Body of pancreas (tissue), 4 donors: ENCODE measurements at places on chromosomes 6 and 20. TPM values are rescaled to one million over a fixed set of nuclear protein-coding genes. Genes with fewer than 3 reads are reported as not detected.

GRCh38 chr6:148926478-148926877, 179.6 kb downstream of the UST start:
- no peak for DNase-seq

DNA sequence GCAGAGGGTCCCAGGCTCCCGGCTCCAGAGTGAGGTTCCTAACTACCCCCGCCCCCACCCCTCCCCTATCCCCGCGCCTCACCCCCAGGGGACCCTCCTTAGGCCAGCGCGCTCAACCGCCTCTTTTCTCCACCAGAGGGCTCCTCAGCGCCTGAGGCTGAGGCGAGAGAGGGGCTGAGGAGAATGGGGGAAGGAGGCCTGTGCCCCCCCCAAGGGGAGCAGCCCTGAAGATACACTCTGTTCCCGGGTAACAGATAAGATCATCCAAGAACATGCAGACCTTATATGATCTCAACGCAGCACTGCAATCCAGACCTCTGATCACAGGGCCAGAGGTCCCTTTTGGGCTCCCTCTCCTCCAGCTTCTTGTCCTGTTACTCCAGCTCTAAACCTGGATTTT, 43.3 kb upstream of the MRPS10 start:
- DNase-seq, result no peak

DNA sequence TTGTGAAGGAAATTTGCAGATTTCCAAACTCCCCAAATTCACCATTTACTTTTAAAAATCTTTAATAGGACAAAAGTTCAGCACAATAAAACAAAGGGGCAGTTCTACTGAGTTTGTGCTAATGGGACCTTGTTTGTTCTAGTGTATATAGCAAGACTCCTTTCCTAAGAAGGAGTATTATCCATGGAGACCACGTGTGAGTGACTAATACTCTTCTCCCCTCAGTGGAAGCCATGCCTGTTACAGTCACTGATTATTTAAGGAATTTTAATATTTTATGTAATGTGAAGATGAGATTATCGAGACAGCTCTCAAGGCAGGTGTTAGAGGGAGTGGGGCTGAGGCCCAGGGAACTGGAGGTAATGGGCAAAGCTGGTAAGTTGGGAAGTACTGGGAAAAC, 16.4 kb upstream of the QKI start:
- DNase-seq, result no peak

- DNase-seq, result no peak
Measured at GRCh38 chr20:47482705-47483104, 19.0 kb upstream of the NCOA3 start.

- no peak for DNase-seq
Measured at GRCh38 chr20:40893610-40894236, 134.9 kb upstream of the TOP1 start.

DNA sequence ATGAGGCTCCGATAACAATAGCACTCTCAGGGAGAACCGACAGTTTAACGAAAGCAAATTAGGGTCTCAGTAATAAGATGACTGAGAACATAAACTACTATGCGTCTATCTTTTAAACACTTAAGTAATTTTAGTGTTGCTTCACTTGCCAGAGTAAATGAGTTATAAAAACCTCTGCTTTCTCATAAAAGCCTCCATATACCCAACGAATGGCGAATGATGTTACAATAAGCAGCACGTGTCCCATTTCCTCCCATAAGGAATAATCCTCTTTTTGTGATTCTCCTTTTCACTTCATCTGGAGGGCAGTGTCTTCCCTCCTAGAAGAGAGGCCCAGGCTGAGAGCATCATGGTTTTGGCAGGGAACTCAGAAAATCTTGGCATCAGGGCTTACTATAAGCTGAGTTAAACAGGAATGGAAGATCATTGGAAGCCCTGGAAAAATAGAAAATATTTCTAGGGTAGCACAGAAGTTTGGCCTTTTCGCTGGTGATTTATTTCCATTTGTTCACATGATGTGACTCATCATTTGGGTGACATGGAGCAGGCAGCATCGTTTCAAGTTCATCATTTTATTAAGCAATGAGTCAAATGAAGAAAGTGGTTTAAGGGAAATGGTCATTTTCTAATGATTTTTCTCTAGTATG, 255.4 kb downstream of the ATXN1 start:
- DNase-seq, result no peak

DNA sequence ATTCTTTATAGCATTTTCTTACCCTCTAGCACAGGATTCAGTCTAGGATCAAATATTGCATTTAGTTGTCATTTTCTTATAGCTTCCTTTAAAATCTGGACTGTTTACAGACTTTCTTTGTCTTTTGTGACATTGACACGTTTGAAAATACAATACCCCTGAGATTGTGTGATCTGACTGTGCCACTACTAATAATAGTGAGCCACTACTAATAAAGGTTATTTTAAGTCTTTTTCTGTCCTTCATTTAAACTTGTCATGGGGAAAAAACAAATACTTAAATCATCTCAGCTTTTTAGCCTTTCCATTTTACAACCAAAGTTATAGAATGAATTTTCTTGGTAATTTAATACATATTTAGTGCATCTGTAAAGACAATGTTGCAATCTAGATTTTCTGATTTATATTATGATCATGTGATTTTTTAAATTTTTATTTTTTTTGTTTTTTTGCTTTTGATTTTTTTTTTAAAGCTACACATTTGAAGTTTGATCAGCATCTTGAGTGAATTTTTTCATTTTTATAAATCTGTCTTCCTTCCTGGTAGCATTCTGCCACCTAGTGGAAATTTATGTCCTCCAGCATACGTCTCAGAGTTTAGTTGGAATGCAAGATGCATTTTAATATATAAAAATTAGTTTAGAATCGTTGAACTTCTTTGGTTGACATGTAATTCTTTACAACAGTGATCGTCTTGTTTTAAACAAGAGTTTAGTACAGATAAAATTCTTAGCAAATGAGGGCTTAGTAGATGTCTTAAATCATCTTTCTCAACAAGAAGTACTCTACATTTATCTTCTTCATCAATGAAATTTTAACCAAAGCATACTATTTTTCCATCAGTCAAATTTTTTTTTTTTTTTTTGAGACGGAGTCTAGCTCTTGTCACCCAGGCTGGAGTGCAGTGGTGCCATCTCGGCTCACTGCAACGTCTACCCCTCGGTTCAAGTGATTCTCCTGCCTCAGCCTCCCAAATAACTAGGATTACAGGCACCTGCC, 119.4 kb downstream of the NCOA3 start:
- DNase-seq, result no peak

DNA sequence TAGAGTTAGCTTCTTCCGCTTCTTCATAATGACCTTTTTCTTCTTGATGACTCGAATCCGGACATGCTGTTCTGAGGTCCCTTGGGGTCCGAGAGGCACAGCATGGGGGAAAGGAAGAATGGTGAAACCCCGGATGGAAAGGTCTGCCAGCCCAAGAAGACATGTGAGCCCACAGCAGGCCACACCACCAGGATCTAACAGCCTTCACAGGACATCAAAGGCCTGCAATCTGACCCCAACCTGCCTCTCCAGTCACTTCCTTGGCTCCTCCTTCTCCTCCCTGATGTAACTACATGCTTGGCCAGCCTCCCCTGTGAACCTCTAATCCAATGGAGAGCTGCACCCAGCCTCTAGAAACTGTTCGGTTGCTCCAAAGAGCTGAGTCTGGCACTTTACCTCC, 1.6 kb downstream of the CPXM1 start:
- no peak for DNase-seq

DNA sequence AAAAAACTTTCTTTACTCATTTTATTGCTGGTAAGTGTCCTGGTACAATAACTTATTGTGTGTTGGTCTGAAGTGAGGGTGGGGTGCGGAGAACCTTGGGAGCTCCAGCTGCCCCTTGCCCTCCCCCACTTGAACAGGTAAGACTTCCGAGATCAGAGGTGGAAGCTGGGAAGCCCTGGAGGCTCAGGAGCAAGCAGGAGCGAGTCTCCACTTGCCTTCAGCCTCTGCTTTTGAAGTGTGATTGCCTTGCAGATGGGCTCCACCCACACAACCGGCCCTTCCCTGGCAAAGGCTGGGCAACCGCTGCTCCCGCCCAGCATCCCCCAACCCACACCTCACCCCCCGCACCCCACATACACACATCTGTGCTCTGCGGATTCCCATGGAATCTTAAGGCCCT, 179.6 kb downstream of the TFAP2C start:
- DNase-seq, result no peak

DNA sequence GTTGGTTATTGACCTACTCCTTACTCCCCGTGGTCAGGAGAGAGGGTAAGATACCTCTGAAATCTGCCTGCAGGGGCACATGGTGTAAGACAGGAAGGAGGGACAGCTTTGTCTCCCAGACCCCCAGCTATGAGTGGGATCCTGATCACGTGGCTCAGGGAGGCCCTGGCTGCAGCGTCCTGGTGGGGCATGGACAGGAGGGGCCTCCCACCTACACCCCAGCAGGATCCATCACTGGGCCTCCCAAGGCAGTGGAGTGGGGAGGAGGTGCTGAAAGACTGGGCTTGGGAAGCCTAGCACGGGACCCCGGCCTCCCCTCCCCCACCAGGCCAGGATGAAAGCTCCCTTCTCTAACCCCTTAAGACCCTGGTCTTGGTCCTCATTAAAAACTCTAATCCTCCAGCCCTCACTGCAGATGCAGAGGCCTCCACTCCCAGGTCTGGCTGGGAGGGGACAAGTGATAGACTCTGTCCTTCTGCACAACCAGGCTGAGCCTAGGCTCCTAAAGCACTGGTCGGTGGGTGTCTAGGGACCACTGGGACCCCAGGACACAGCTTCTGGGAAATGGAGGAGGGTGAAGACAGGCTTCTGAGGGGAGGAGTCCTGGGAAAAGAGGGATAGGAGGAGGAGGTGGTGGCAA, 29.6 kb upstream of the VEGFA start:
- DNase-seq, result no peak

DNA sequence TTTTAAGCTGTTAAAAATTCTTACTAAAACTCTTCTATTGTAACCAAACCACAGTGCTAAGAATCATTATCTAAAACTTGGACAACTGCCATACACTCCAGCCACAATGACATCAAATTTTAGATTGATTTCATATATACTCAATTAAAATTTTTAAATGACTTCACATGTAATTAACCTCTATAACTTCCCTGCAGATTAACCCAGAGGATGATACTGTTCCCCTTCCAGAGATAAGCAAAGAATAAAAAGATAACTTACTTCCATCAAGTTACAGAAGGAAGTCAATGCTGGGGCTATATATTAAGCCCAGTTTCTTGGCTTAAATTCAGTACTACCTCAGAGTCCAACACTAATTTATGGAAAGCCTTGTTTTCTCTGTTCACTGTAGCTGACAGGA, 71.3 kb downstream of the ARHGAP18 start:
- DNase-seq, result no peak

GRCh38 chr6:40903456-40903855, 135.6 kb downstream of the UNC5CL start:
- no peak for DNase-seq

DNA sequence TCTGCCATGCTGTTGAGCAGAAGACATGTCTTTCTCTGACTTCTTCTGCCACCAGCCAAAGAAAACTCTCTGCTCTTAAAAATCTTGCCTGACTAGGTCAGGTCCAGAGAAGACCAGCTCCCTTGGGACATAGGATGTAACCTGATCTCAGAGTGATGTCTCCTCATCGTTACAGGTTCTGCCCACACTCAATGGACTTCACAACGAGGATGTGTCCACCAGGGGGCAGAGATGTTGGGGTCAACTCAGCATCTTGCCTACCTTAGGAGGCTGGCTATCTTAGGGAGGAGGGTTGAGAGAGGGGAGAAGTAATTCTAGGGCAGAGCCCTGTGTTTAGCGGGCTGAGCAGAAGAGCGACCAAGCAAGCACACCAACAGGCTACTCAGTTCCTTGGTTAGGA, 207.6 kb upstream of the CDH4 start:
- no peak for DNase-seq

DNA sequence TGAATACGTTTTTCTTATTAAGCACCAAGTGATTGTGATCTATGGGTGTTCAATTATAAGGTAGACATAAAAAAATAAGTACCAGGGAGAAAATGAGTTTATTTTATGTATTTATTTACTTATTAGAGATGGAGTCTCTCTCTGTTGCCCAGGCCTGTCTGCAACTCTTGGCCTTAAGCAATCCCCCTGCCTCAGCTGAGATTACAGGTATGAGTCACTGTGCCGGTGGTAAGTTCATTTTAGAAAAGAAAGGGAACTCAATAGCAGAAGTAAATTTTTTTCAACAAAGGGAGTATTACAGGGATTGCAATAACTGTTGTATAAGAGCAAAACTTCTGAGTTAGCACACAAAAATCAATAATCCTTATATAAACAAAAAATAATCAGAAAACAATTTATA, 98.7 kb upstream of the FUT9 start:
- DNase-seq, result no peak

DNA sequence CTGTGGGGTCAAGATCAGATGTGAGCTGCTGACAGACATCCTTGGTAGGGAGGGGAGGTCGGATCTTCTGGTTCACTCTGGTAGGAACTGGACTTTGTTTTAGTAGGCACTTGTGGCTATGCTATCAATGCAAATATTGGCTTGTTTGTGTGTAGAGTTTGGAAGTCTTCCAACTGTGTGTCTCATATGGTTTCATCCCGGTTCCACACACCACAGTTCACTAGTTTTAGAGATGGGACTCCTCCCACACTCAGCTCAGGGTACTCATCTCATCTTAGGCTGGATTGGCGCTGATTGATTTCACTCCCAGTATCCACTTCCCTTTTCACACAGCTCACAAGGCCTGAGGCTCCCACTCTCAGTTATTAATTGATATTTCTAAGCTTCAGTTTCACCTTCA, 161.3 kb downstream of the THBS2 start:
- no peak for DNase-seq

SRMS gene
- not detected for total RNA-seq

CDSN gene
- total RNA-seq, result not detected

VNN1 gene
- not detected for total RNA-seq

UTRN gene
- total RNA-seq, result 133 TPM

RSPH9 gene
- not detected for total RNA-seq

TMC2 gene
- not detected for total RNA-seq

MLN gene
- not detected for total RNA-seq

EMILIN3 gene
- total RNA-seq, result 0.26 TPM

ACTR5 gene
- 7.9 TPM for total RNA-seq

TRIM15 gene
- 0.52 TPM for total RNA-seq

SPAG4 gene
- total RNA-seq, result 22.1 TPM

CTAGE9 gene
- 0.66 TPM for total RNA-seq

SDC4 gene
- 97.6 TPM for total RNA-seq

MYLK2 gene
- total RNA-seq, result 9.3 TPM
